ENCODE measurements at places on chromosomes 16 and 17. TPM values are rescaled to one million over a fixed set of nuclear protein-coding genes. Genes with fewer than 3 reads are reported as not detected.

- no peak for DNase-seq
Observed at GRCh38 chr16:10562361-10562899, 18.0 kb downstream of the EMP2 start.

- DNase-seq = no peak
Observed at GRCh38 chr17:56351675-56352074, 198.4 kb downstream of the ANKFN1 start.

GRCh38 chr17:40190197-40191021 lies 13.1 kb downstream of the RAPGEFL1 start:
- DNase-seq = no peak

GRCh38 chr17:82603981-82604448 lies 44.2 kb downstream of the WDR45B start:
- DNase-seq = peak; percentile 44

- DNase-seq = no peak
Observed at GRCh38 chr17:2815781-2816185, 19.5 kb downstream of the RAP1GAP2 start.

GRCh38 chr16:53817812-53818550 lies 114.0 kb downstream of the FTO start:
- no peak for DNase-seq

- no peak for DNase-seq
Observed at GRCh38 chr17:71521724-71522123, 599.1 kb upstream of the SOX9 start.

GRCh38 chr16:23382279-23382678 lies 70.7 kb downstream of the COG7 start:
- DNase-seq = no peak

The ARHGDIG gene
- 0.82 TPM for polyA plus RNA-seq

- DNase-seq = no peak
Observed at GRCh38 chr16:86138121-86139085, 239.4 kb downstream of the IRF8 start.

GRCh38 chr16:77960766-77961165 lies 61.6 kb upstream of the CLEC3A start:
- DNase-seq = no peak

DNA sequence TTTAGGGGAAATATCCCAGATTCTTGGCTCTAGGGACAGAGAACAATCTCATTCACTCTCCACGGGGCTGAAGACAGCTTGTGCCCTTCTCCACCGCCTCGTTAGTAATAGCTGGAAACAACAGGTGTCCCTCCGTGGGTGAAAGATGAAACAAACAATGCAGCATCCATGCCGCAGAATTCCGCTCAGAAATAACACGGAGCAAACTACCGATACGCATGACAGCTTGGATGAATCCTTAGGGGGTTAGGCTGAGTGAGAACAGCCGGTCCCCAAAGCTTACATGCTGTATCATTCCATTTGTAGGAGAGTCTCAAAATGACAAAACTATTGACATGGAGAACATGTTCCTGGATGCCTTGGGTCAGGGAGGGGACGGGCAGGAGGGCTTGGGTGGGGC lies 29.4 kb upstream of the CACNG1 start:
- no peak for DNase-seq

GRCh38 chr16:14309906-14310305 lies 238.8 kb downstream of the MRTFB start:
- no peak for DNase-seq

DNA sequence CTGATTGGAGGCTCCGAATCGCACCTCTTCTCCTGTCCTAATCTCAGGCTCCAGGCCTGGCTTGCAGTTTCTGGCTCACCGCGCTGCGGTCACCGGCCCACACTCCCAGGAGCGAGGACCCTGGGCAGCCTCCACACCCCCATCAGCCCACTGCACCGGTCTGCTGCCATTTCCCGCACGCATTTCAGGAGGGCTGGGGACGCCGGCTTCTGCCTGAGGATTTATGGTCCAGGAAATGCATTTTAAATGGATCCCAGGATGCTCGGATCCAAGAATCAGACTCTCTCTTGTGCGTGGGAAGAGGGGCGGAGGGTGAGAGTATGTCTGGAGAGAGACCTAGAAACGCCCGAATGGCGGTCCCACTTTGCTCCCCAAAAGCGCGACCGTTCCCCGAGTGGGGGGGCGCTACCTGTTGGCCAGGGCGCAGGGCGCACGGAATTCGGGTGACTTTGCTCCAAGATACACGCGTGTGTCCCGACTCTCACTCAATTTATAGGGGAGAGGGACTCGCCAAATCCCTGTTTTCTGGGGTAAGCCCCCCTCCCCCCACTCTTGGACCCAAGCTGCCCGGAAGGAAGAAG lies 817 bp upstream of the JPH3 start:
- no peak for DNase-seq

- no peak for DNase-seq
Observed at GRCh38 chr16:62869837-62870236, 833.6 kb upstream of the CDH8 start.

The CCL17 gene
- not detected for polyA plus RNA-seq

The GCGR gene
- not detected for polyA plus RNA-seq

The NPB gene
- polyA plus RNA-seq = 0.42 TPM

The KRT26 gene
- not detected for polyA plus RNA-seq

The VASN gene
- polyA plus RNA-seq = 13.7 TPM

DNA sequence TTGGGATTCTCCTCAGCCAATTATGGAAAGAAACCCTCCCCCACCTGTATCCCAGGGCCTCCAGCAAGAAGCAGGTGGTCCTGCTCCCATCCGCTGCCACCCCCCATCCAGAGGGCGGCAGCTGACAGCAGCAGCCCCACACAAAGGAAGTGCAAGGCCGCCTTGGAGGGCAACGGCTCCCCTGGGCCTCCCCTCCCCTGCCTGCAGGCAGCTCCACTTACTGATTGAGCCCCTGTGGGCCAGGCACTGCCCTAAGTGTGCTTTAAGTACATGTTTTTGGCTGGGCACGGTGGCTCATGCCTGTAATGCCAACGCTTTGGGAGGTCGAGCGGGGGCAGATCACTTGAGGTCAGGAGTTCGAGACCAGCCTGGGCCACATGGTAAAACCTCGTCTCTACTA lies 257.6 kb downstream of the PARN start:
- no peak for DNase-seq

The HOXB1 gene
- not detected for polyA plus RNA-seq

DNA sequence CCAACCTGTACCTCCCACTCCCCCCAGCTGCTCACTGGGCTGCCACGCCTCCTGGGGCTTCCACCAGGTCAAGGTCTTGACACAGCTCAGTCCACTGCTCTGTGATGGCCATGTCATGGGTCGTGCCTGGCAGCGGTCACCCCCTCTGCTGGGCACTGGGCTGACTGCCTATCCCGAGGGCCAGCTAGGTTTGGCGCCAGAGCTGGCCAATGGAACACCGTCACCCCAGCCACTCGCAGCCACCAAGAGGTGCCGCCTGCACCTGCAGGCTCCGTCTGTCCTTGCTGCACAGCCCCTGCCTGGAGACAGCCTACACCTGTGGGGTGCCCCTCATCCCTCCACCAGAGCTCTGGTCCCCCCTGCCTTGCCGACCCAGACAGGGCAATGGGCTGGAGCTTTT lies 4.5 kb upstream of the RAB40C start:
- no peak for DNase-seq

DNA sequence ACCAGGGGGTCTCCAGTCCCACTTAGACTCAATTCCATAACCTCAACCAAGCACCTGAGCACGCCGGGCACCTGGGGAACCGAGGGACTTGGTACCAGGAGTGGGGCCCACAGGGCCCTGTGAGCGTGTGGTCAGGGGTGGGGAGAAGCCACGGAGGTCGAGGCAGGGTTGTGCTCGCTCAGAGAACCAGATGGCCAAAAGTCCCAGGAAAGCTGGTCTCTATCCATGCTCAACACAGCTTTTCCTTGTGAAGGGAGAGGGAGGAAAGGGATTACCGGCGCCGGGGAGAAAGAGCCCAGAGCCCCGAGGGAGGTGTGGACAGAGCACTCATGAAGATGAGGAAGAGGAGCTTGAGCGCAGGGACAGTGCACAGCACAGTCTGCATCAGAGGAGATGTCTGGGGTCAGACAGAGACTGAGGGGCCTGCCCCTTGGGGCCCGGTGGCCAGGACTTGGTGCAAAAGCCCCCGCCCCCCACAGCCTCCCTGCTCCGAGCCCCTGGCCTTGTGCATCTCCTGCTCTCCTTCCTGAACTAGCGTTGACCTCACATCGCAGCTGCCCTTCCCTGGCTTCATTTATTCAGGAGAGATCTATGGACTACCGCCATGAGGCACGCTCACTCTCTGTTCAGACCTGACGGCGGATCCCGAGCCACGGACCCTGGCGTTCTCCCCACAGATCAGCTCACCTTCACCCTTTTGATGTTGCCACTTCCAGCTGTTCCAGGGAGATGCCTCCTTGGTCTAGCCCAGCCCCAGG lies 355.4 kb upstream of the TNRC6C start:
- no peak for DNase-seq

The PHKG2 gene
- 12.7 TPM for polyA plus RNA-seq

- no peak for DNase-seq
Observed at GRCh38 chr17:75723171-75723930, 2.1 kb downstream of the ITGB4 start.

- no peak for DNase-seq
Observed at GRCh38 chr16:66332634-66333610, 33.6 kb upstream of the CDH5 start.

- no peak for DNase-seq
Observed at GRCh38 chr17:44222112-44222869, 2.8 kb upstream of the UBTF start.

The HBQ1 gene
- 1.4 TPM for polyA plus RNA-seq

- no peak for DNase-seq
Observed at GRCh38 chr17:79042421-79043190, 18.6 kb downstream of the C1QTNF1 start.

The KRT16 gene
- not detected for polyA plus RNA-seq

DNA sequence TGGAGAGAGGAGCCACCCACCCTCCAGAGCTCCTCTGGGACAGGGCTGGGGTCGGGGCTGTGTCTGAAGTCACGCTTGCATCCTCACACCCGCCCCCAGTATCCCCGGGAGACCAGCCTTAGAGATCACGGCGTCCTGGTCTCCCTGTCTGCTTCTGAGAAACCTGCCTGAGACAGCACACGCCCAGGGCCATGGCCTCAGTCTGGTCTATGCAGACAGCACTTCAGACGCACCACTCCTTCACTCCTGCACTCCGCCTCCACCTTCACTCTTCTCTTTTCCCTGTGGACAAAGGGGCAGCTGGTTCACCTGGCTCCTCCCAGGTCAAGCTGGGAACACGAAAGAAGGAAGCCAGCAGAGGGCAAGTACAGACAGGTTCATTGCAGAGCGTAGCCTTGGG lies 248.0 kb upstream of the GSE1 start:
- no peak for DNase-seq

The P3H4 gene
- 39.5 TPM for polyA plus RNA-seq

DNA sequence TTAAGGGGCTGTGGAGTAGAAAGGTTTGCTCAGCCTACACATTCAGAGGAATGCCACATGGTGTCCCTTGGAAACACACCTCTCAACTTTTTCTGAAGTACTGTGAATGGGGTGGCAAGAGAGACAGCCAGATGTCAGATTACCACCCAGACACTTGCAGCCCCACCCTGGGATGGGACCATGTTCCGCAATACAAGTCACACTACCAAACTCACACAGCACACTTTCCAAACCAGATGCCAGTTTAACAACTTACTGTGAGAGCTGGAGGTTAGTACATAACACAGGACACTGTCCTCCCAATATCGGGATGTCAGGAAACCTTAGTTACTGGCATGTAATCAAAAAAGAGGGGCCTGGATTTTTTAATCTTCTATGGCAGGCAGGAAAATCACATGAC lies 7.9 kb downstream of the USP7 start:
- no peak for DNase-seq

DNA sequence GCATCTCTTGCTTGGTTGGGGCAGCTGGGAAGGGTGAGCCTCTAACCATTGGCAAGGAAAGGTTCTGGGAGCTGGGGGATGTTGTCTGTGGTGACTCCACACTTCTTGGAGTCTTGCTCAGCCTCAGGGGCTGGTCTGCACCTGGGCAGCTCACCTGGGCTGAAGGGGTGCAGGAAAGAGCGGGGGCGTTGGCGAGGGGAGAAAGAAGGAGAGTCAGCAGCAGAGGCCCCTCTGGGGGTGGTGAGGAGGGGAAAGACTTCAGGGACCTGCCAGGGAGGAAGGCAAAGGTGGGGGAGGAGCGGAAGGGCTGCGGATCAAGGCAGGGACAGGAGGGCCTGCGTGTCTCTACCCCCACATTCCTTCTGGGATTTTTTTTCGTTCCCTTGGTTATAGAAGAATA lies 47.7 kb downstream of the CCDC42 start:
- DNase-seq = no peak

DNA sequence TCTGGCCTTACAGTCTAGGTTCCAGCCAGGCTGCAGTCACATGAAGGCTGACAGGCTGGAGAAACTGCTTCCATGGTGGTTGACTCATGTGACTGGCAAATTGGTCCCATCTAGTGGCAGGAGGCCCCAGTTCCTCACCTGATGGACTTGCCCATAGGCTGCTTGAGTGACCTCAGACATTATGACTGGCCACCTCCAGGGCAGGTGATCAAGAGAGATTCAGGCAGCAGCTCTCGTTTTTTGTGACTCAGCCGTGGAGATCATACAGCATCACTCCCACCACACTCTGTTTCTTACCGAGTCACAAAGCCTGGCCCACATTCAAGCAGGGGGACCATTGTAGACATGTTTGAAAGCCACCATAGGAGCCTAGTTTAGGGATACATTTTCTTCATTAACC lies 34.5 kb downstream of the SIAH1 start:
- DNase-seq = no peak

GRCh38 chr17:56310782-56311181 lies 157.5 kb downstream of the ANKFN1 start:
- no peak for DNase-seq

DNA sequence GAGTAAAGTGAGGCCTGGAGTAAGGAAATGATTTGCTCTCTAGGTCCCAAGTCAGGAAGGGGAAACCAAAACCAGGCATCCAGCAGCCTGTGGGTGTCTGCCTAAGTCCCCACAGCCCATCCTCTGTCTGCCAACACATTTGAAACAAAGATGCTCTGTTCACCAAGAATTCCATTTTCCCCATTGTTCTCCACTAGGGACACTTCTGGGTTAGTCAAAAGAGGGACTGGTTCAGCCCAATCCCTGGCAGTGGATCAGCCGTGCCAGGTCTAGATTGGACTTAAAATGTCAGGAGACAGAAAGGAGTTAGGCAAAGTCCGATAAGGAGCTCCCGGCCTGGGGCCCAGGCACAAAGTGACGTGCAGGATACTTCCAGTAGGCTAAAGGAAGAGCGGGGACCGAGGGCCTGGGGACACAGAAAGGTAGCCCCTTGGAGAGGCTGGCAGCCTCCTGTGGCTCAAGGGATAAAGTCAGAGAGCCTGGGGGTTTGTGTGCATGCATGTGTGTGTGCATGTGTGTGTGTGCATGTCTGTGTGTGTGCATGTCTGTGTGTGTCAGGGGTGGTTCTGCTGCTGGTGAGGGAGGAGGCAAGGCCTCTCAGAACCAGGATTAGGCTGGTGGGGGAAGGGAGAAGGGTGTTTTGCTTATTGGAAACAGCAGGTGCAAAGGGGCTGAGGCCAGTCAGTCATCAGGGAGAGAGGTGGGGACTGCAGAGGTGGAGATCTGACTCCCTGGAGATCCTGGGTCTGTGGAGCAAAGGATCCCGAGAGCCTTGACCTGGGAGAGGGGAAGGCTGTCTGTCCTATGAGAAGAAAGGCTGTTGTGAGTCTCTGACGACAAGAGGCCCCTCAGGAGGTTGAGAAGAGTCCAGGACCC lies 41.7 kb upstream of the IL34 start:
- DNase-seq = no peak

The GJC1 gene
- 19.8 TPM for polyA plus RNA-seq

The IRX5 gene
- 1.6 TPM for polyA plus RNA-seq

Measured in forelimb muscle (tissue), 1 donor.